ENCODE measurements at places on chromosomes 12 and 14.

DNA sequence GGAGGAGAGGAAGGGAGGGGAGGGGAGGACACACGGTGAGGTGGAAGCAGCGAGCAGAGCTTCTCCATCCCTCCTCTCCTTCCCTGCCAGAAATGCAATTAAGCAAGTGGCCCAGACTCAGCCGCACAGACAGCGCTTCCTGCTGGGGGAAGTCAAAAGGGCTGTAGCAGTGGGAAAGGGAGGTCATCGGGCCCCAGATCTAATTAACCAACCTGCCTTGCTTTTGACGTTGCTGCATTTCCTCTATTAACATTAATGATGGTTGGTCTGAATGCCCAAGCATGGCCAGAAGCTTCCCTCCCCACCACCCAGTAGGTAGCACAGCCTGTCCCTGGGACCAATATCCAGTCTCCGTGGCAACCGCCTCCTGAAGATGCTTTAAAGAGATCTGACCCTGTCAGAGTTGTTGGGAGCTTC, 4.6 kb upstream of the NGB start:
- no peak for DNase-seq

DNA sequence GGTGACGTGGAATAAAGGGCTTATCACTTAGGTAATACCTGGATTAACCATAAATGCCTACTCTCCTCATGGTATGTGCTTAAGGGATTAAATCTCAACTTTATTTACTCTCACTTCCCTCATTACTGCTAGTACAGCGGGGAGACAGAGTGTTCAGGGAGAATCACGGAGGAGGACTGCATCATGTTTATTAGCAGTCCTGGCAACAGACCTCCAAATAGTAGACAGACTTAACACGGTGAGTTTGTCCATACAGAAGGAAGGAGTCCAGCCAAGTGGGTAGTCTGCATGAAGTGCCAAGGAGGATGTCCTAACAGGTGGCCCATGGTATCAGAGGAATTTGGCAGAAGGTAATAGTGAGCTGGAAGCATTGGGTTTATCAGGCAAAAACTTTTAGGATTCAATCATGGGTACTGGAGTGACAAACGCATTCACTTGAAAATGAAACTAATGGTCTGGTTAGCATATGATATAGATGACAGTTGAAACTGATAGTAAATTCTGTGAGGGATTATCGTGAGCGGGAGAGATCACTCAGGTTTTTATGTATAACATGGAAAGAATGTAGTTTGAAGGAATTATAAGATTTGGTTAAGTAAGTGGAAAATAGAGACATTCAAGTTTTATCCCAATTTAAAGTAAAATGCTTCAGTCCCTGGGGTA, 471.8 kb downstream of the TMEM117 start:
- DNase-seq, result no peak

GRCh38 chr12:84738481-84738972, 174.1 kb downstream of the SLC6A15 start:
- DNase-seq, result no peak

GRCh38 chr12:8819666-8819980, 2.8 kb upstream of the A2ML1 start:
- DNase-seq, result no peak

DNA sequence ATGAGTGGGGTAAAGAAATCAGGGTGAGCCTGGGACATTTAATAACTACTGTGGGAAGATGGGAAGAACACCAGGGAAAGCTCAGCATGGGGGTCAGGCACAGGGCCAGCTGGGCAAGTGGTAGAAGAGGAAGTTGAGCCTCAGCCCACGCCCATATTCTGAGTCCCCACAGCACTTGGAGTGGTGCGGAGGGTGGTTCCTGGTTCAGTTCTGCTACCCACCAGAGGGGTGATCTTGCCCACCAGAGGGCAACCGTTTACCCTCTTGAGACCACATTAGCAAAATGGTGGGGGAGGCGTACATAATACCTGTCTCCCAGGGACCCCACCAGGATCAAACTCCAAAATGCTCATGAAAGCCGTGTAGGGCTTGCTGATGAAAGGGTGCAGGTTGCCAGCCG, 16.8 kb upstream of the ANKRD33 start:
- no peak for DNase-seq

GRCh38 chr12:117875744-117876435, 92.9 kb downstream of the KSR2 start:
- DNase-seq, result no peak

GRCh38 chr12:1926251-1926657, 7.8 kb upstream of the CACNA2D4 start:
- DNase-seq, result no peak

DNA sequence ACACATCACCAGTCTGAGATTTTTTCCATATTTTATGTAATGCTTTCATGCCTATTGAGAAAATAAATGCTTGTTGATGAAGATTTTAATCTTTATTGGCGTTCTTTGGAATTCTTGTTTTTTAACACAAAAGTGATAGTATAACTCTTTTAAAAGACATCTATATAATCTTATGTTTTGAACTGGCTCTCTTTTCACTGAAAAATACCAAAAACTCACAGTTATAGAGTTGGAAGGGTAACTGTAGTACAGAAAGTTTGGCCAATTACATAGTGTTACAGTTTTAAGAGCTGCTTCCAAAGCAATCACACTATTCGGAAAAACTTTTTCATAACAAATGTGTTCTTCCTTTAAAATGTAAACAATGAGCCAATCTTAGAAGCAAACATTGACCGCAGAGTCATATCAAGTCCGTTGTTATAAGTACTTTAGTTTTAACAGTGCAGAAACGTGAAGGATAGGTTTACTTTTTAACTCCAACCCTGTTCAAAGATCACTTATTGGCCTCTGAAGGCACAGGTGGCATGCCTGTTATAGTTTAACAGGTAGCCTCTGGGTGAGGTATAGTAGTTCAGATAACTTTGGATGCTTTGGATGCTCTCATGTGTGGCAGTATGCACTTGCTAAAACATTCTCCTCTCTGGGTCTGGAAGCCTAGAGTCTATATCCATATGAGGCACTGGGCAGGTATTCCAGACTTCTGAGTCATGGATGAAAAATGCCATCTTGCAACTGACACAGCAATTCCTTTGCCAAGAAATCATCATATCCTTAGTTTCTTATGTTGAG, 12.1 kb upstream of the NTN4 start:
- DNase-seq, result peak; percentile 55

DNA sequence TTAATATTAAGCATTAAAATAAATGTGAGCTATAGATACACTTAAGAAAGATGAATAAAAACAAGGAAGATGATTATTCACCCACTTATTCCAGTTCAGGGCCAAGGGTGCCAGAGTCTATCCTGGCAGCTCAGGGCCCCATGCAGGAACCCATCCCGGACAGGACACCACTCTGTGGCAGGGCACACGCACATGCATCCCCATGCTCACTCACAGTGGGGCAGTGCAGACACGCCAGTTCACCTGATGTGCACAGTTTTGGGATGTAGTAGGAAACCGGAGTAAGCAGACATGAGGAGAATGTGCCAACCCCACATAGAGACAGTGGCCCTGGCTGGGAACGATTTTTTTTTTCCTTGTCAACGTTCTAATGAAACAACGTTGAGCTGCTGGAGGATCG, 47.2 kb downstream of the DICER1 start:
- DNase-seq, result no peak

GRCh38 chr12:59699421-59700152, 103.8 kb downstream of the SLC16A7 start:
- no peak for DNase-seq

GRCh38 chr14:29820785-29821184, 106.9 kb downstream of the PRKD1 start:
- no peak for DNase-seq

- DNase-seq, result no peak
Observed at GRCh38 chr12:104656921-104657320, 200.2 kb downstream of the CHST11 start.
